ENCODE measurements at places on chromosomes 6 and 20.

DNA sequence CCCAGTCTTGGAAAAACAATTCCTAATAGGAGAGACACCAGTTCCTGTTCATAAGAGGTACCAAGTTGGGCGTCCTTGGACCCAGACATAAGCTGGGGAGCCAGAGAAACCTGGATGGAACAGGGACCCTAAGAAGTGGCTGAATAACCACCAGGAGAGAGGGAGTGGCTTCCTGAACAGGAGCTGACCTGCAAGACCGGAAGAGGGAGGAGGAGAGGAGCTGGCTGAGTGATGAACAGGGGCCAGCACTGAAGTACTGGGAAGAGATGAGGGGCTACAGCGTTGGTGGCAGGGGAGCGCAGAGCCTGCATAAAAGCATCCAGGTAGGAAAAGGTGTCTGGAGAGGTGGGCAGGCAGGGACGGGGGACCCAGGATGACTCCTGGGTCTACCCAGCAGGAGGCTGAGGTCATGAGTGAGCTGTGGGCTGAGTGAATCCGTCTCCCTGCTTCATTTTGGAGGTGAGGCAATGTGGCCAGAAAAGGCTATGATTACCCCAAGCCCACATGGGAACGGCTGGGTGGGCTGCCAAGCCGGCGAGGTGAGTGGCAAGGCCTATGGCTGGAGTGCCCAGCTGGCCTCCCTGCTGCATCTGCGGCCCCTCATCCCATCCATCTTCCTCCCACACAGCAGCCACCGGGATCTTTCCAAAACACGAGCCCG is 34.4 kb upstream of the ZFAND3 start:
- ATAC-seq, result no peak

DNA sequence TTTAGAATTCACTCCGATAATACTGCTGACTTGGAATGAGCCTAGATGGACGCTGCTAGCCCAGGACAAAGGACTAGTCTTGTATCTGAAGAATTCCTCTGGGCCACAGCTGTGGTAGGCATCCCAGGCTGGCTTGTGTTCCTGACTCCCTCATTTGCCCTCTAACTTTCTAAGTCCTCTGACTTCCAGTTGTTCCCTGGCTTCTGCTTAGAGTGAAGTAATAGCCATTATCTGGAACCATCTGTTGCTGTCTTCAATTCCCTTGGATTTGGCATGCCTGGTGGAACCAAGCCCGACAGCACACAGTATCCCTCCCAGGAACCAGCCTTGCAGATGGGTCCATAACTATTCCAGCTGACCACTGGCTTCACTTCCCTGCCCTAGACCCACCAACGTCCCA is 376.0 kb downstream of the SYNE1 start:
- no peak for ATAC-seq

- no peak for ATAC-seq
These were observed 45.6 kb downstream of the LYRM4 start for GRCh38 chr6:5215159-5215558.

GRCh38 chr20:15328084-15328483 is 990.7 kb upstream of the FLRT3 start:
- no peak for ATAC-seq

DNA sequence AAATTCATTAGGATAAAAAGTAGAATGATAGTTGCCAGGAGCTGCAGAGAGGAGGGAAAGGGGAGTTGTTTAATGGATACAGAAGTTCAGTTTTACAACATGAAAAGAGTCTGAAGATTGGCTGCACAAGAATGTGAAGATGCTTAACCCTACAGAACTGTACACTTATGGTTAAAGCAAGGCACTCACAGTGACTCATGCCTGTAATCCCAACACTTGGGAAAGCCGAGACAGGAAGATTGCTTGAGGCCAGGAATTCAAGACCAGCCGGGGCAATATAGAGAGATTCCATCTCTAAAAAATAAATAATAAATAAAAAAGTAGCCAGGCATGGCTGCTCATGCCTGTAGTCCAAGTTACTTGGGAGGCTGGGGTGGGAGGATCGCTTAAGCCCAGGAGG is 174.0 kb downstream of the TASP1 start:
- no peak for ATAC-seq

DNA sequence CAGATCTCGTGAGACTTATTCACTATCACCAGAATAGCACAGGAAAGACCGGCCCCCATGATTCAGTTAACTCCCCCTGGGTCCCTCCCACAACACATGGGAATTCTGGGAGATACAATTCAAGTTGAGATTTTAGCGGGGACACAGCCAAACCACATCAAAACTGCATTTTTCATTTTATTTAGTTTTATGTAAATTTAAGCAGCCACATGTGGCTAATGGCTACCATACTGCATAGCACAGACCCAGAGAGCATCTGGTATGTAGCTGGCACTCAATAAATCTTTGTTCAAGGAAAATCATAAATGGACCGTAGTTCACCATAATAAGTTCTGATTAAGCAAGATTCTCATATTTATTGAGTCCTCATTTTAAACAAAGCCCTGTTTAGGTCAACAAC is 15.3 kb downstream of the GFOD1 start:
- no peak for ATAC-seq

GRCh38 chr6:166515072-166515810 is 71.2 kb downstream of the RAMACL start:
- peak; percentile 62 for ATAC-seq

DNA sequence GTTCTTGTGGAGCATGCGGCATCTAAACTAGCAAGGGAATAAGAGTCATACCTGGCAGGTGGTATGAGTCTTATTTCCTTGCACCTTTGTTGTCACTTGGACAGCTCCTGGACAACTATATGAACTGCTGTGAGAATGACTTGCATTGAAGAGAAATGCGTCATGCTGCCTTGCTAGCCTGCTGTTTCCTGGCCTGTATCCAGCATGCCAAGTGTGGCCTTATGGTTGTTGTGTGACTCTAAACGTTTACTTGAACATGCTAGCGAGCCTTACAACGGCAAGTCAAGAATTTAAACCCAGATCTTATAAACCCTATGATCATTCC is 90.4 kb downstream of the CEP162 start:
- no peak for ATAC-seq

DNA sequence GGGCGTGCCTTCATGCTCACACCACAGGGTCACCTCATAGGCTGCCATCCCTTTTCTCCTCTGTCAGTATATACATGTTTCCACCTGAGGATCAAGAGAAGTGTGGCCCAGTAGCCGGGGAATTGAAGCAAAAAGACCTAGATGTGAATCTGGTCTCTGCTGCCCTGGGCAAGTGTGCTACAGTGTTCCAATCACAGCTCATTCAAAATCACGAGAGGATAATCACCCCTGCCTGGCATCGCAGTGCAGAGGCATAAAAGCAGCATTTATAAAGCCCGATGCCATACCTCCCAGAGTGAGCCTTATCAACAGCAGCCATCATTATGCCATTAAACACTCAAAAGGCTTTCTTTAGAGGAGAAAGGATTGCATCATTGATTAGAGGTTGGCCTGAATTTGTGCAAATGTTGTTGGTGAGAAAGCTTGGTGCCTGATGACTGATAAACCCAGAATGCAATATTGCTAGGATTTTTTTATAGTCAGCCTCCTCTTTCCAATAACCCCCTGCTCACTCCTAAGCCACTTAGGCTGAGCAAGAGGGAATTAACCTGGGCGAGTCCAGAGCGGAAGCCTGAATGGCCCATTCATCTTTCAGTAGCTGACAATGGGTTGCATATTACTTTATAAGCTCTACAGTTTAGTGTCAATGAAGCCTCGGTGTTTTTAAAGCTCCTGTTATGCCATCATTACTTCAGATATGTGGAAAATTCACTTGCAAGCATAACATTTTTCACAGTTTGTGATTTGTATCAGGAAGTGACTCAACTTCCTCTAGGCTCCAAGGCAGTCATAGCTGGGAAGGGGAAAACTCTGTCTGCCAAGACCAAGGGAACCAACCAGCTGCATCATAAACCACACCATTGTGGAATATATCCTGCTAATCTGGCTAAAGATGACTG is 92.5 kb upstream of the NXT1 start:
- ATAC-seq, result peak; percentile 73

All from esophagus mucosa (tissue), 1 donor.